ENCODE measurements at places on chromosomes 2 and 18. TPM values are rescaled to one million over a fixed set of nuclear protein-coding genes. Genes with fewer than 3 reads are reported as not detected.

The RAX gene
- total RNA-seq: not detected

The AGXT gene
- not detected for total RNA-seq

The NEU4 gene
- not detected for total RNA-seq

The ALK gene
- not detected for total RNA-seq

The SMCHD1 gene
- total RNA-seq: 54.4 TPM

All from subcutaneous preadipocyte (primary cell).